ENCODE measurements at places on chromosomes 3 and 15.

DNA sequence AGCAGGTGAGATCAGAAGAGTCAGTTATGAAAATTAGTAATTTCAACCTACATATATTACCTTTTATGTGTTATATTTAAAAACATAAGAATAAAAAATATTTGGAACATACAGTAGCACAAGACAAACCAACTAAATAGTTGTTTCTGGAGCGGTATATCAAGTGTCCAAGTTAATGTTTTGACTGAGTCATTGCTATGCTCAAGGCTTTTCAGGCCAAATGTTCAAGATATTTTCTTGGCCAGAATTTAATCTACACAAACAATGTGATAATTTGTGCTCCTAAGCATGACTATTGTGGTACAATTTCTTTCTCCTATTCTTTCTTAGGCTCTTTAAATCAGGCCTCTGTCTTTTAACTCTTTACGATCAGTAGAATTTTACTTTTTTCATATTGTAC is 412.4 kb downstream of the RAP2B start:
- DNase-seq, result peak; percentile 28

GRCh38 chr15:69341356-69341755 is 42.6 kb downstream of the PAQR5 start:
- DNase-seq, result no peak

GRCh38 chr15:68370768-68371151 is 61.2 kb downstream of the ITGA11 start:
- DNase-seq, result peak; percentile 44

GRCh38 chr15:73078722-73079121 is 26.5 kb downstream of the NEO1 start:
- peak; percentile 85 for DNase-seq

GRCh38 chr15:94736236-94736635 is 504.9 kb downstream of the MCTP2 start:
- no peak for DNase-seq

DNA sequence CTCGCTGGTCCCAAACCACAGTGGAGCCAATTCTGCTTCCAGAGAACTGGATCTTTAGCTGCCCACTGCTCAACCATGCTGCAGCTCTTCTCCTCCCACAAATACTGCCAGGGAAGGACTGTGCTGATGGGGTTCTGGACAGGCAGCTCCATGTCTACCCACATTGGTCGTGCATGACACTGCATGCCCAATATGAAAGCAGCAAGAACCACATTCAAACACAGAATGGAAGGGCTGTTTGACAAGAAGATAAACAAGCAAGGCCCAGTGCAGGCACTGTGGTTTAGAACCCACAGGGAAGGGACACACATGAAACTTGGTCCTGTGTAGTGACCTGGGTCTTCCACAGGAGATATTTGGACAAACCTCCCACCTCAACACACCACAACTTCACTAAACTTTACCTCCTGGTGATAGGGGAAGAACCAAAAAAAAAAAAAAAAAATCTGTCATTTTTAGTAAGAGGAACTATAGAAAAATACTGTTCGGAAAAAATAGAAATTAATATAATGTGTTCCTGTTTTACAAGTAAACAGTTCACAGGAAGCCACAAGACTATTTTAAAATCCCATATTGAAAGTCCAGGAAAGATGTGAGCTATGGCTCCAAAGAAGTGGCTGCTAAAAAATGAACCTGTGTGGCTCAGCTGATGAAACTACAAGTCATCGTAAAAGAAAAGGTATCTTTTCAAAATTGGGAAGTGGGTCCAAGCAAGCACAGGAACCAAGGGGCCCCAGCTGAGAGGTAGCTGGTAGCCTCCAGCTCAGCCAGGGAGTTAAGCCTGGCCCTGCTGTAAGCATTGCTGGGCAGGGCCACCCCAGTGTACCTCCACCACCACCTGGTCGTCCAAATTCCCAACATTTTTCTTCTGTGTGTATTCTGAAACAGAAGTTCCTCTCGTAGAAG is 77.7 kb upstream of the ACAN start:
- no peak for DNase-seq

GRCh38 chr3:189902230-189903186 is 218.2 kb downstream of the P3H2 start:
- no peak for DNase-seq

GRCh38 chr3:99249627-99250026 is 348.1 kb upstream of the DCBLD2 start:
- peak; percentile 81 for DNase-seq

GRCh38 chr15:38620851-38621594 is 56.4 kb upstream of the RASGRP1 start:
- no peak for DNase-seq

DNA sequence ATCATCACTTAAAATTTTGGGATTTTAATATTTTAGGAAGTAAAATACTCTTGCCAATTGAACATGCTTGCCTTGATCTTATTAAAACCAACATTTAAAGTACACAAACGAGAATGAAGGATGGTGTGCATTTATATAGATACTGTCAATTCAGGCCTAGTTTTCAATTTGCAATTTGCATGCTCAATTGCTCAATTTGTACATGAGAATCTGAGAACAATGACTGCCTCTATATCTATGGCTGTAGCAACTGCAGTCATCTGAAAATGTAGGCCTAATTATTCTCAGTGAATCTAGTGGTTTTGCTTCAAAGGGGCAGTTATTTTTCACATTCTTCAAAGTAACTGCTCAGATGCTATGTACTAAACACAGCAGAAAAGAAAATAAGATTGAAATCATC is 18.8 kb downstream of the ZBBX start:
- DNase-seq, result no peak

GRCh38 chr3:9704347-9705322 is 1.0 kb downstream of the CPNE9 start:
- no peak for DNase-seq

DNA sequence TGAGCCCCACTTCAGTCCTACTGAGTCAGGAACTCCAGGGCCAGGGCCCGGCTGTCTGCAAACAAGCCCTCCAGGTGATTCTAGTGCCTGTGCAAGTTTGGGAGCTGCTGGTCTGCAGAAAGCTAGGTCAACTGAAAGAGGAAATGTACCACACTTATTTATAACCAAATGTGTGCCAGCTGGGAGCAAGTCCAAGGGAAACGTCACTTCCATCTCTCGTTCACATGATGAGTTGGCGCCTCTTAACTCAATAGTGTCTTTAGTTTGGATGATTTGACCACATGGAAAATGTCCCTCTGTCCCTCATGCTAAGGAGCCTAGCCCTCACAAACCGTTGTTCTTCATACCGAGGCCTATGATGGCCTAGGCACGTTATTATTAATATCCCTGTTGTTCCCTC is 43.2 kb downstream of the GOLGA8S start:
- no peak for DNase-seq

GRCh38 chr15:65947041-65947440 is 77.8 kb downstream of the RAB11A start:
- no peak for DNase-seq

DNA sequence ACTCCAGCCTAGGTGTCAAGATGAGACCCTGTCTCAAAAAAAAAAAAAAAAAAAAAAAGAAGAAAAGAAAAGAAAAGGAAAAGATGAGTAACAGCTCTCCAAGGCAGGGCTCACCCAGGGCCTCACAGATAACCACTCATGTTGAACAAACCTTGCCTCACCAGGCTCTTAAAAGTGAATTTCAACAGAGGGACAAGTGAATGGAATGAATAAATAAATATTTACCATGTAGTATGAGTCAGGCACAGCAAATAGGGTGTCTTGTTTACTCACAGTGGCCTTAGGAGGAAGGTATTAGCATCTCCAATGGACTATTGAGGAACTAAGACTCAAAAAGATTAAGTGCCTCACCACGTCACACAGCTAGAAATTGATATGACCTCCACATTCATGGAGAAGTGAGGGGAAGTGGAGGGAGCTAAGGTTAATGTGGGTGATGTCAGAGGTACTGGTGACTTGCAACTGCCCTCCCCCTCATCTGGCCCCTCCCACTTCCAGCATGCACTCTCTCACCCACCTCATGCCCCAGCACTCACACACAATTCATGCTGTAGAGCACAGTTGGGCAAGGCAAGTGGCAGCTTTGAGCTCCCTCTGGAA is 255.5 kb downstream of the UACA start:
- peak; percentile 37 for DNase-seq

DNA sequence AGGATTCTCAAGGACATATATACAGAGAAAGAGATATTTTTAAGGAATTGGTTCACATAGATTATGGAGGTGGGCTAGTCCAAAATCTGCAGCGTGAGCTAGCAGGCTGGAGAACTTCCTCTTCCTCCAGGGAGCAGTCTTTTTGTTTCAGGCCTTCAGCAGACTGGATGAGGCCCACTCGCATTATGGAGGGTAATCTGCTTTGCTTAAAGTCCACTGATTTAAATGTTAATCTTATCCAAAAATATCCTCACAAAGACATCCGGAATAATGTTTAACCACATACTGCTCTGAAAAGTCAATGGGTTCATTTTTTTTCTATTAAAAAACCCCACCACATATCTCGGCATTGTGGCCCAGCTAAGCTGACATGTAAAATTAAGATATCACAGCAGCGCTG is 22.2 kb upstream of the NRROS start:
- no peak for DNase-seq

DNA sequence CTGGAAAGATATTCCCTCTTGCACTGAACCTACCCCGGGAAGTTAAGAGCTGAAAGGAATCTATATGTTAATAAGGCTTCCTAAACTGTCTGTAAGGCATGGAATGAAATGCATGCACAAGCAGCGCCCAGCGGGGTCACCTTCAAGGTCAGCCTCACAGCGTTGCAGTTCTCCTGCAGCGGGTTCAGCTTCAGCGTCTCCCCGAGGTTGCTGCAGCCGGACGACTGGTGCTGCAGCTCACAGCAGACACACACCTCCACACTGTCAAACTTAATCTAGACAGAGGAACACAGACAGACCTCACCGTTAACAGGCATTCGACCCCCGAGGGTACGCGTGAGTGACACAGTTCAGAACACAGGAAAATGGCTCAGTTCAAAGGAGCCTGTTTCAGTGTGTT is 73.3 kb downstream of the NSMCE3 start:
- no peak for DNase-seq

DNA sequence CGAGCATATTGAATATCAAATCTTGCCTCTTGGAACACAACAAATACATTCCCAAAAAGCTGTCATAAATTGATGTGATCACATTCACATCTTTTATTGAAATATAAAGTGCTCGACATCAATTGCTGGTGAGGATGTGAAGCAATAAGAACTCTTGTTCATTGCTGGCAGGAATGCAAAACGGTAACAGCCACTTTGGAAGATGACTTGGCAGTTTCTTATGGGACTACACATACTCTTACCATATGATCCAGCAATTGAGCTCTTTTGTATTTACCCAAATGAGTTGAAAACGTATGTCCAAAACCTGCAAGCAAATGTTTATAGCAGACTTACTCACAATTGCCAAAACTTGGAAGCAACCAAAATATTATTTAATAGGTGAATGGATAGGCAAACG is 234.9 kb downstream of the CACNA2D3 start:
- DNase-seq, result no peak

GRCh38 chr3:140170612-140171011 is 235.6 kb downstream of the CLSTN2 start:
- DNase-seq, result no peak

DNA sequence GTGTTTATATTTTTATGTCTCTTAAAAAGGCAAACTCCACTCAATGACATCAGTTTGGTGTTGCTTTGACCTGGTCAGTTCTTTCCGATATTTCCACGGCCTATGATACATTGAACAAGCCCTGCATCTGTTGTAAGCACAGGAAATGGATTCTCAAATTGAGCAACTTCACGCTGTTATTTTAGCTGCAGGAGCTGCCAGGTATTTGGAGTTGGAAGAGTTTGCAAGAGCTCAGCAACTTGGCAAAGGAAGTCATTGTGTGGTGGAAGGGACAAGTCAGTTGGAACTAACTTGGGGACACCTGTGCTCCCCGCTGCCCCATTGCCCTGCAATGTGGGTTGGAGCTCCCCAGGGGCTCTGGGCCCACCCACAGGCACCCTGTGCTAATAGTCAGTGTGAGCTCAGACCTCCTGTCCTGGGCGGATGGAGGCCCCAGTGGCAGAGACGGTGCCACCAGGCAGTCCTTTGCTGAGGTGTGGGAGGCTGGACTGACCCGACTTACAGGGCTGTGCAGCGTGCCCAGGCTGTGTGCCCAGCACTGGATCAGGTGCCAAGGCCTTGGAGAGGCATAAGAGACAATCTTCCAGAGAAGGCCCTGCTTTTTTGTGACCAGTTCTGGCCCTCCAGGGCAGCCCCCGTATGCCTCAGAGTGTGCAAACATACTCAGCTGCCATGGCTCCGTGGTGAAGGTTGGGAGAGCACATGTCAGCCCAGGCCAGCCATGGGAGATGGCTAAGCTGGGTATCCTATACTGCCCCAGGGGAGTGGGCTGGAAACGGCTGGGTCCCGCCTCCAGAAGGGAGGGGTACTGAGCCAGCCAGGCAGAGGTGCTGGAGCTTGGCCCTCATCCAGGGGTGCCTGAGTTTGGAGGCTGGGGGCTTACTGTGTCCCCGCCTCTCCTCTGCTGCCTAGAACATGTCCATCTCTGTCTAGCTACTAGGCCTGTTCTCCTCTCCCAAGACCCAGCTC is 43.5 kb downstream of the KY start:
- DNase-seq, result no peak

GRCh38 chr3:194937144-194937543 is 251.5 kb downstream of the FAM43A start:
- no peak for DNase-seq

GRCh38 chr3:100798012-100798411 is 88.7 kb downstream of the TFG start:
- DNase-seq, result no peak

DNA sequence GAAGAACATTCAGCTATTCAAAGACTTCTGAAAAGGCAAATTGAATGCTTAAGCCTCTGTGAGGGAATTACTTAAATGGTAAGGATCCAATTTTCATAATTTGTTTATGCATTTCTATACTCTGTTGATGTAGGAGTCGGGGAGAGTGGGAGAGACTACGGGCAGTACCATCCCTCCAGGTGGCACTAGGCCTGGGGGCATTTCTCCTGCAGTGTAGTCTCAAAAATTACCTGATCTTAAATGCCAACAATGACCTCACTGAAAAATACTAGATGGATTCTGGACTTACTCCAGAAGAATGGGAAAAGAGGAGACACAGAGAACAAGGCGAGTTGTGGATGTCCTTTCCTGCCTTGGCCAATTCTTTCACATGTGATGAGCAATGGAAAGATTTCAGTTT is 77.8 kb upstream of the PLXND1 start:
- DNase-seq, result no peak
